Iris pigment epithelial cell (primary cell): ENCODE measurements at places on chromosomes 5 and 9.

GRCh38 chr5:129716651-129717050, 31.2 kb upstream of the MINAR2 start:
- no peak for DNase-seq

- no peak for DNase-seq
Observed at GRCh38 chr9:133419005-133419404, 1.2 kb upstream of the REXO4 start.

DNA sequence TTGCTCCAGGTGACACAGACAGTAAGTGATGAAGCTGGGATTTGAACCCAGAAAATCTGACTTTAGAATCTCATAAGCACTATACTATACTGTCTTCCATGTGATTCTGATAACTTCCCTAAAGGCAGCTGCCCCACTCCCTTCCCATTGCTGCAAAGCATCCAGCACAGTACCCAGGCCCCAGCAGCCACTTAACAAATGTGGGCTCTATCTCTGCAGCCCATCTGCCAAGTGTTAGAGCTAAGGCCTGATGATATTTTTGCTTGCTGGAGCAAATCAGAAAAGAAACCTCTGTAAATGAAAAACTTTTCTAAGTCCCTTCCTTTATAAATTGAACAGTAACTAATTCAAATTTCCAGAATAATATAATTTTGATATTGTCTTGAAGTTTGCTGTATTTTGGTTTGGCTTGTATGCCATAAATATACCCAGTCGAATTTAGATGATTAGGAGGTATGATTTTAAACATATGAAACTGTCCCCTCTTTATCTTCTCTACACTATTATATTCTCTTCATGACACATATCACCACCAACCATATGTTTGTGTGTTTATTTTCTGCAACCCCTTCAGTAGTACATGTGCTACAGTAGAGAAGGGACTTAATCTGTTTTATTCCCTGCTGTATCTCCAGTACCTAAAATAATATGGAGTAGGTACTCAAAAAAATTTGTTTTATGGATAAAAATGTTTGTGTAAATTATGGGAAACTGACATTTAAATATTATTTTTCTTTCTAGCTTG, 63.8 kb downstream of the SMIM15 start:
- no peak for DNase-seq

DNA sequence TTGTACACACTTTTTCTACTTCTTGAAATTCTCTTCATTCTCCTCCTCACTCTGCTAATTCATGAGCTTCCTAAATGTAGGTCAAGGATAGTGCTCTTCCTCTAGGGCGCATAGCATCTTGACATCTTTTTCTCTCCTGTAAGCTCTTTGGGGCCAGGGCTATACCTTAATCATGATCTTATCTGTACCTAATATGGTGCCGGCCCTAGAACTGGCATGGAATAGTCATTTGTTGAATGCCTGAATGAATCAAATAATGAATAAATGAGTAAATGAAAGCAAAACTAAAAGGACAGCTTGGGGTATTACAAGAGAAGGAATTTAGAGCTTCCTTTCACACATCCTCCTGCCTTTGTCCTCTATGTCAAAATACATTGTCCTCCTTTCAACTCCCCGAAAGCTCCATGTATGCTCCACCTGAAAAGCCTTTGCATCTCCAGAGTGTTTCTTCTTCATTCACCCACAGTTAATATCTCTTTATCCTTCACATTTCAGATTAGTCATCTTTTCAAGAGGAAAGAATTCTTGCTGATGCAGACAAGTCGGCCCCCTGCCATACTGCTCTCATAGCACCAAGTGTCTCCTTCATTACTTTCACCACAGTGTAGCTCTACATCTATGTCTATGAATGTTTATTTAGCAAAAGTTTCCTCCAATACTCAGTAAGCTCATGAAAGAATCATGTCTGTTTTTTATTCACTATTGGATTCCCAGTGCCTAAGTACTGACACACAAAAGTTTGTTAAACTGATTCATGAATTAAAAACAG, 16.4 kb upstream of the PPP2R2B start:
- peak; percentile 14 for DNase-seq

DNA sequence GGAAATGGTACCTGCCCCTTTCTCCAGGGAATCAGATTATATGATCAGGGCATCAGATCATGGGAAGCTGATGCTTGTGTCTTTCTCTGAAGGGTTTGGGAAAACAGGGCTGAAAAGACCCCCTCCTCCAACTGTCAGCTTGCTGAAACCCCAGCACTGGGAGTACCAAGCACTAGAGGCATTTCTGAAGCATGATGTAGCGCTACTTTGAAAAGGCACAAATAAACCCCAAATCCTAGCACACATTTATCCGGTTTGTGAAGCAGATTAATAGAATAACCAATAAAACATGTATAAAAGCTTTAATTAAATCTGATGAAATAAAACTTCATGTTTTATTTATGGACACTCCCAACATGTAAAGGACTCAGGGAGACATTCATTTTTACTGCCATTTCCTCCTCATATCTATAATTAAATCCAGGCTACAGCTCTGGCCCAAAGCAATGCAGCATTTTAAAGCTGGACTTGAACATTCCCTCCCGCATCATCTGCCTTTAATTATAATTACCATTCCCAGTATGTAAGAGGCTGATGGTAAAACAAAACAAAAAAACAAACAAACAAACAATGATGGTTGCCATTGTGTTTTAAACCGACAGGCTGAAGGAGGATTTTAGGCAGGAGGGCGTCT, 298.2 kb upstream of the RFX3 start:
- no peak for DNase-seq

DNA sequence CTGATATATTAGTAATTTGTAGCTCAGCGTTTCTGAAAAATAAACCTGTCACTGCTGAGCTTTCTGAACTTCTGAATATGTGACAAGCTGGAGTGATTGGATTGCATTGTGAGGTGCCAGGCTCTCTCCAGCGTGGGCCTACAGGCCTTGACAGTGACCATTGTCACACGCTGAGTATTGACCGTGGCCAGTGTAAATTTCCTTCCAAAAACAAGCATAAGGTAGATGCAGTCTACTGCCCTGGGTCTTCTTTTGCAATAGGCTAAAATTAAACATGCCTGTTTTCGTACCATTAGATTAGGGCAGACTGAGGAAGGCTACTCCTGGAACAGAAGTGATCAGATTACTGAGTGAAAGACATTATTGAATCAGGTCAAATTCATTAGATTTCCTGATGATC, 60.2 kb downstream of the SPEF2 start:
- DNase-seq = no peak

GRCh38 chr5:81817980-81818379, 67.1 kb upstream of the SSBP2 start:
- DNase-seq = no peak

DNA sequence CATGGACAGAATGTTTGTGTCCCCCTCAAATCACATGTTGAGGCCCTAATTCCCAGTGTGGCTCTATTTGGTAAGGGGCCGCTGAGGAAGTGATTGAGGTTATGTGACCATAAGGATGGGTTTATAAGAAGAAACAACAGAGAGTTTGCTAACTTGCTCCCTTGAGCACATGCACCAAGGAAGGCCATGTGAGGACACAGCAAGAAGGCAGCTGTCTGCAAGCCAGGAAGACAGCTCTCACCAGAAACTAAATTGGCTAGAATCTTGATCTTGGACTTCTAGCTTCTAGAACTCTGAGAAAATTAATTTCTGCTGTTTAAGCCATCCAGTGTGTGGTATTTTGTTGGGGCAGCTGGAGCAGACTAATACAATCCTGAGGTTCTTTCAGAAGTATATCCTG, 35.2 kb upstream of the CDC42SE2 start:
- DNase-seq = no peak

DNA sequence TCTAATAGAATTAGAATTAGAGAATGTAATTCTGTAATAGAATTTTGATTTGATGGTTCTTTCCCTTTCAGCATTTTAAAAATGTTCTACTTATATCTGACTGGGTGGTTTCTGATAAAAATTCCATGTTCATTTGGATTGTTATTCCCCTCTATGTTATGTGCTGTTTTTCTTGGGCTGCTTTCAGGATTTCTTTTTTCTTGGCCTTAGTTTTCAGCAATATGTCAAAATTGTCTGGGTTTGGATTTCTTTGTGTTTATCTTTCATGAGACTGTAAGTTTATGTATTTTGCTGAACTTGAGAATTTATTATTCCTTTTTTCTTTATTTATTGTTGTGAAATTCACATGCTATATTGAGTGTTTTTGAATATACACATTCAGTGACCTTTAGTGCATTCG, 189.1 kb downstream of the RANBP17 start:
- peak; percentile 3 for DNase-seq

- peak; percentile 19 for DNase-seq
Observed at GRCh38 chr5:148805326-148806290, 20.8 kb upstream of the ADRB2 start.

DNA sequence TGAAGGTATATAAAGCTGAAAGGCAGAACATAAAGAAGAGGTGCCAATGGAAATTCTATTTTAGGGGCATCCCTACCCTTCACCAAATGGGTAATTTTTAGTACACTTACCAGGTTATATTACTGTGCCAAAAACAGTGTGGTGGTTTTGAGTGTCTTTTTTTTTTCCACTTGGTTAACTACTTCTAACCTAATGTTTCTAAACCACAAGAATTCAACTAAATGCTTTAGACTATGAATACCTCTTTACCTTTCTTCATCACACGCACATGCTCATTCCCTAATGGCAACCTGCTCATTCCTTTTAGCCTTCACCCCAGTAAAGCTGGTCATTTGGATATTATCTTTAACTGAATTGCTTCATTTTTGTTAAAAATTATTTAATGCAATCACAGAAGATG, 215.6 kb downstream of the PIK3R1 start:
- DNase-seq = no peak

DNA sequence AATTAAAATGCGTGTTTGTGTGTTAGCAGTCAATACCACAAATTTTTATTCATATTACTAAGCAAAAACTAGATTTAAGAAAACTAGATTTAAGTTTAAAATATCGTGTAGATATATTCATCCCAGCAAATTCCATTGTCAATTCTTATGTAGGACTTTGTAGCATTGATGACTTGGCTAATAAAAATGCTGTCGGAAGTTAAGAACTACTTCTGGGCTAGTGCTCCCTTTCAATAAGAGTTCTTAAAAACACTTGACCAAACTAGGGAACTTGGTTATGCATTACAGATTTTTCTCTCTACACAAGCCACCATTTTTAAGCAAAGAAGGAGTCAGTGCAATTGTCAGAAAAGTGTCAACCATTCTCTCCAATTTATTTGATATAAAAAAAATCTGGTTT, 68.7 kb upstream of the RAD23B start:
- peak; percentile 22 for DNase-seq

GRCh38 chr9:114691956-114692295, 9.9 kb upstream of the TEX48 start:
- DNase-seq = no peak

DNA sequence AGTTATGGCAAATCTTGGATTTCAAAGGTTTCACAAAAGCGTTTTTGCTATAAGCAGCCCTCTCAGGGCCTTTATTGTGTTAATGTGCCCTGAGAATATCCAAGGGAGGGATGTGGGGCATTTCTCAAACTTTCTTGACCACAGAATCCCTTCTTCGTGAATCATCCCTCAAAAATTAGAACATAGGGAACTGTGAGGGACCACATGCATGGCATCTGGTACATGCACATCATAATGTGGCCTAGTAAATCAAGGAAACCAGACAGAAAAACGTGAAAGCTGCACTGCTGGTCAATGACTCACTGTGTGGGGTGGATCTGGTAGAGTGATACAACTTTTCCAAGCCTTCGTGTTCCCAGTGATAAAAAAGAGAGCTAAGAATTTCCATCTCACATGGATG, 22.4 kb downstream of the DDX31 start:
- peak; percentile 99 for DNase-seq

DNA sequence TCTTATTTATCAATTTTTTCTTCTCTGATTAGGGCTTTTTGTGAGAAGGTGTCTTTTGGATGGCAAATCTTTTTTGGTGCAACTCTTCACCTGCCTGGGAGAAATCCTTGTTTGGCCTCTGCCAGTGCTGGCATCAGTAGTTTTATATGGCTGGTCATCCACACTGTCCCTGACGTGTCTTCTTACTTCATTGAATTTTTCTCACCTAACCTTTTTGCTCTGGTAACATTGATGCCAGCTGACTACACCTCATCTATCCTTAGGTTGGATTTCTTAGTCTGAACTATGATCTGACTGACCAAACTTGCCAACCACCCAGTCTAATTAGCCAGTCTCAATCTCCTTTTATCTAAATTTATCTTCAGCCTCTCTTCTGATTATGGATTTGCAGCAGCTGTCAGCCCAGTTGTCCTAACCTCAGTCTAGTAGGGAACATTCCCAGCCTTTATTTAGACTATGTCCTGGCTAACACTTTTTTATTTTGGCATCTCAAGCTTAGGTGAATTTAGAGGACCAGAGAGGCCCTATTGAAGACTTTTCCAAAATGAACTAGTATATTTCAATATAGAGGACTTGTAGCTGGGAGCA, 10.6 kb upstream of the TMEM38B start:
- DNase-seq = no peak

GRCh38 chr5:149694007-149694406, 36.1 kb upstream of the PPARGC1B start:
- no peak for DNase-seq
